Foreskin keratinocyte (primary cell): ENCODE measurements at places on chromosomes 11 and 22. TPM values are rescaled to one million over a fixed set of nuclear protein-coding genes. Genes with fewer than 3 reads are reported as not detected.

Gene RBMXL2
- not detected in 2 replicates for total RNA-seq

Gene PLAAT5
- not detected in 2 replicates for total RNA-seq

Gene APOA5
- total RNA-seq: not detected in 2 replicates

Gene MCAT
- 15.9 and 16.7 TPM in 2 replicates for total RNA-seq

Gene PGA5
- total RNA-seq: not detected in 2 replicates

Gene TMEM218
- total RNA-seq: 17.7 and 21.4 TPM in 2 replicates

Gene ANKRD49
- 11.7 and 11.9 TPM in 2 replicates for total RNA-seq

Gene CABP4
- not detected in 2 replicates for total RNA-seq

Gene OR8A1
- total RNA-seq: not detected in 2 replicates

Gene RASGRP2
- 0.14 and 0.31 TPM in 2 replicates for total RNA-seq

Gene C22orf15
- total RNA-seq: 0.35 and 0.92 TPM in 2 replicates

Gene TYR
- 0.04 and 0.20 TPM in 2 replicates for total RNA-seq

Gene MMP13
- not detected in 2 replicates for total RNA-seq

Gene LINC01488
- not detected in 2 replicates for total RNA-seq

Gene MIOX
- not detected in 2 replicates for total RNA-seq

Gene NPAS4
- not detected in 2 replicates for total RNA-seq

Gene AMBRA1
- 17.8 and 18.4 TPM in 2 replicates for total RNA-seq

Gene ISX
- not detected in 2 replicates for total RNA-seq

Gene CSF2RB
- total RNA-seq: not detected in 2 replicates

Gene BTG4
- total RNA-seq: 0.14 and 0.24 TPM in 2 replicates

Gene RAB36
- 3.2 and 4.4 TPM in 2 replicates for total RNA-seq

Gene MS4A6A
- not detected in 2 replicates for total RNA-seq

Gene COX8A
- 648 and 658 TPM in 2 replicates for total RNA-seq

Gene RFPL2
- not detected in 2 replicates for total RNA-seq

Gene MRGPRX4
- total RNA-seq: not detected in 2 replicates

Gene DKK3
- total RNA-seq: 271 and 323 TPM in 2 replicates

Gene SYT8
- total RNA-seq: 18.1 and 21.1 TPM in 2 replicates

Gene OR8H3
- total RNA-seq: not detected in 2 replicates

Gene GGT1
- 4.1 and 10.1 TPM in 2 replicates for total RNA-seq

Gene PNPLA2
- total RNA-seq: 11.4 and 14.4 TPM in 2 replicates

Gene TMEM191C
- total RNA-seq: 0.46 and 1.2 TPM in 2 replicates

Gene OR52I2
- total RNA-seq: not detected in 2 replicates
